IMR-90 (cell line): ENCODE measurements at places on chromosomes 1 and 21. TPM values are rescaled to one million over a fixed set of nuclear protein-coding genes. Genes with fewer than 3 reads are reported as not detected.

- no peak for DNase-seq
Measured at GRCh38 chr1:40818264-40818961, 34.8 kb downstream of the KCNQ4 start.

DNA sequence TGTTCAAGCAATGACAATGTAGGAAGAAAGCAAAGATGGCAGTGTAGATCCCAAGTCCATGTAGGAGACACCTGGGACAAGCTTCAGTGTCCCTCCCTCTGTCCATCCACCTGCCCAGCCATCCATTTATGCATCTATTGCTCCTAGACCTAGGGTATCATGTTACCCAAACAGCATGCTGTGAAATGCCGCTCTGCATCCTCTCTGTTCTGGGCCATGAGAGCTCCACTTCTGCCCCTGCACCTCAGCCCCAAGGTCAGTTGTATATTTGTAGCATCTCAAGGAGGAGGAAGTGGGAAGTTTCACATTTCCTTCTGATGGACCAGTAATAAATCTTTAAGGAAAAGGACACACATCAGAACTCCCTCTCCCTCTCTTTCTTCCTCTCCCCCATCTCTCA is 27.9 kb upstream of the TSPEAR start:
- DNase-seq, result no peak

Gene HIVEP3
- 1.1 and 1.4 TPM in 2 replicates for total RNA-seq

DNA sequence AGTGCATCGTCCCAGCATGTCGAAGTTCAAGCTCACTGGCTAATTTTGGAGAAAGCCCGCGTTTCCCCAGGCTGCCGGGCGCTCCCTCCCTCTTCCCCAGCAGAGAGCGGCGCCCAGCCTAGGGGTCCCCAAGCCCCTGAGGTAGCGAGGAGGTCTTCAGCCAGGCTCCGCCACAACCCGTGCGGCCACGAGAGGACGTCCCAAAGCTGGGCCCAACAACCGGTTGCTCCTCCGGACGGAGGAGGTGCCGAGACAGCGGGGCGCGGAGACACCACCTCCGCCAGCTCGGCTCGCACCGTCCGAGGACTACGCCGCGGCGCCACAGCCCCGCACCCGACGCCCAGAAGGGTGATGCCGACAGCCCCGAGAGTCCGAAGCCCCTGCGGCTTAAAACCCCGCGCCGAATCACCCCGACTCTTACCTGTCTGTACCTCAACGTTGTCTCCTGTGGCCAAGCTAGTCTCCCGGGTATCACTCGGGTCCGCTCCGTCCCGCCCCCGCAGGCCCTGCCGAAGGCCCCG is at the start of gene DENND2C:
Gene DENND2C, minus strand, starts transcription at position 488 of the 521 bp plus-strand sequence. CDS start 44,065 bp downstream, outside the sequence.
- no peak for DNase-seq

DNA sequence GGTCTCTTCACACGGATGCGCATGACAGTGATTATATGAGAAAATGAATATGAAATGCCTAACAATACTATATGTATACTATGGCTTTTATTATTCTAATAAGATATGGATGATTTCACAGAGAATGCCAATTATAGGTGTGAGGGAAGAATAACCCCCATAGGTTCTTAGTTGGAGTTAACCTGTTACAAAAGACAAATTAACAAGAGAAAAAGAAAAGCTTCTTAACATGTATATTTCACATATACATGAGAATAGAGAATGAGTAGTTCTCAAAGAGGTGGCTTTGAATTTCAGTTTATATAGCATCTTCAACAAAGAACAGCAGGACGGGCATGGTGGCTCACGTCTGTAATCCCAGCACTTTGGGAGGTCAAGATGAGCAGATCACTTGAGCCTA is 24.0 kb upstream of the DMRTB1 start:
- DNase-seq, result no peak

GRCh38 chr1:154765970-154766369 is 104.1 kb downstream of the KCNN3 start:
- DNase-seq, result peak; percentile 34

- DNase-seq, result peak; percentile 88
Measured at GRCh38 chr1:198726455-198726854, 87.6 kb downstream of the PTPRC start.

DNA sequence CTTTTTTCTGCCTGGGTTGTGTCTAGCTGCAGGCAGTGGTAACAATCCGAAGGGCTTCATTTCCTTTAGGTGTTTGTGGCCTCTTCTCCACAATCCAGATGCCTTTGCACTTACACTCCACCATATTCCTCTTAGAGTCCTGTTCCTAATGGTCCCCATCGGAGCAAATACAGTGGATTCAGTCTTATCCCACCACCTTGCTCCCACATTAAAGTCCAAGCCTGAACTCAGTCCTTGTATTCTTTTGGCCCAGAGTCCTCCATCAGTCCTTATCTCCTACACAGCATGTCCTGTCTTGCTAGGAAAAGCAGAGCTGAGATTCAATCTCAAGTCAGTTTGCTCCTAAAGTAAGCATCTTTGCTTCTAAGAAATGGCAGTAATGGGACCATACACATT is 8.8 kb downstream of the CYP2J2 start:
- DNase-seq, result no peak

GRCh38 chr1:44798481-44799365 is 1.5 kb upstream of the PLK3 start:
- no peak for DNase-seq

- peak; percentile 61 for DNase-seq
Measured at GRCh38 chr1:200364831-200365230, 45.0 kb downstream of the ZNF281 start.

DNA sequence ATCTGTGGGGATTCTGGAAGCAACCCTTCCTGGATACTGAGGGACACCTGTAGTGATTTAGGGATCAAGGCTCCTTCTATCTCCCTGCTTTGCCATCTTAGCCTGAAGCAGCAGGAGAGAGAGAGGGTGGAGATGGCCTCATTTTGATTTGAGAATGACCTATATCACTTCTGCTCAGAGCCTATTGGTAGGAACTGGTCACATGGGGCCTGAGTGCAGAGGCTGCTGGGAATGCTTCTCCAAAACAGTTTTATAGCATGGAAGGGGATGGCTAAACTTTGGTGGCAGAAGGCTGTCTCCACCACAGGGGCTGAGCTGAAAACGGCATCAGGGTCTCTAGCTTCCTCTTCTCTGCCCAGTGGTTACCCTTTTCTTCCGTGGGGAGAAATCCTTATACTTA is 105.8 kb downstream of the TBX19 start:
- DNase-seq, result no peak

DNA sequence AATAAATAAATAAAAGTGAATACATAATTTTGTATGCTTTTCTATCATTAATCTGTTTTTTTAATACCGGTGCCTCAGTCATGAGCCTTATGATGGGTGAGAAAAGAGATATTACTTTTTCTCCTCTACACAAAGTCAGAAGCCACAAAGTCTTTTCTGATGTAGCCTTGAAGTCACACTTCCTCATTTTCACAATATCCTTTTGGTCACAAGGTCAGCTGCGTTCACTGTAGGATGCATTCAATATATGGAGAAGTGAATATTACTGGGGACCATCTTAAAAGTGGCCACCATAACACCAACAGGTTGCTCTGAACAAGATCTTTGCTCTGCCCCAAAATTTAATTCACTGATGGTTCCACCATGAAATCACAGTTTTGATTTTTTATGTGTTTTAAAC is 83.3 kb upstream of the TNR start:
- DNase-seq, result no peak
